ENCODE measurements at places on chromosomes 5 and 9.
A peak's percentile ranks its signal among the peaks of the same experiment; 100 is the strongest.

GRCh38 chr9:128823903-128824406 is 5.6 kb downstream of the SPOUT1 start:
- no peak for DNase-seq

DNA sequence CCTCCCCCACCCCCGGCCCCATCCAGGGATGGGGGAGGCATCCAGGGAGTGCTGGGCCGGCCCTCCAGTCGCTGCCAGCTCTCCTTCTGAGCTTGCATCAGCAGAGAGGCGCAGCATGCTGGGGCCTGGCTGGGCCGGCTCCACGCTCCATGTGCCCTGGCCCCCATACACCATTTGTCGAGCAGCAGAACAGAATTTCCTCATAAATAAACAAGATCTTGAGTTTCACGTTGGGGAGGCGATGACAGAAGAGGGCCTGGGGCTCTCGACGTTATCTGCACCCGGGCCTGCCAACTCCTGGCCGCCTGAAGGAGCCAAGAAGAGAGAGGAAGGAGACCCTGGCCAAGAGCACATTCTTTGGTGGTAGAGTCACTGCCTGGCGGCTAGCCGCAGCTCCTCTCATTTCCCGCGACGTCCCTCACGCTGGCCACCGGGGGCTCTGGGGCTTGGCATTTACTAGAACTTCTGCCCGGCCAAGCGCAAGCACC is 177.0 kb downstream of the FGF18 start:
- no peak for DNase-seq

GRCh38 chr5:169989365-169989764 is 9.1 kb upstream of the INSYN2B start:
- DNase-seq, result no peak

DNA sequence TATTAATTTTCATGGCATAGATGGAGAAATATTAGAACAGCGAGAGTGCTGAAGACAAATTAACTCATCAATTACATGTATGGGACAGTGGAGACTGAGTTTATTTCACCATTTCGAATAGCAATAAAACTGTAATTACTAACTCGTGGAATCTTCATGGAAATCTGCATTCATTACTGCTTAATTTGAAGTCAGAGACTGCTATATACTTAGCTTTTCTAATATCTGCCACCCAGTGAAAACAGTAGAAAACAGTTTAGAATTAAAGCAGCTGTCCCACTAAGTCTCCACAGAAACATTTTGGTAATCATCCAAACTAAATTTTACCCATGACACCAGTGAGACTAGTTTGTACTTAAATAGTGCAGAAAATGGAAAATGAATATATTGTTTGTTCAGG is 56.8 kb downstream of the IZUMO3 start:
- no peak for DNase-seq

DNA sequence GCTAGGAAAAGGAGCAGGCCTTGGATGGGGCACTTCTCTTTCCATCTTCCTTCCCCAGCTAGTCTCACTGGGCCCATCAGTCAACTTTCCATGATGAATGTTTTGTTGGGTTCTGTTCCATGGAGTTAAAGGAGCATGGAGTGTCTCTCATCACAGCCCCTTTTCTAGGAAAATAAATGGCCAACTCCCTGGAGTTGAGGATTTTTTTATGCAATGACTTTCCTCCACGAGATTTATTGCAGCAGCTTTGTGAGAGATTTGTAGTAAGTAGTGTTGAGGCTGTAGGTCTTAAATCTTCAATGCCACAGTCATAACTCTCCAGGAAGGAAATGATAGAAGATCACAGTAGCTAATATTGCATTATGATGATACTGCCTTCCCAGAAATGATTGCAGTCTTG is 45.6 kb upstream of the SLC44A1 start:
- no peak for DNase-seq

- DNase-seq, result no peak
These were observed 47.7 kb upstream of the FUBP3 start for GRCh38 chr9:130531670-130532069.

DNA sequence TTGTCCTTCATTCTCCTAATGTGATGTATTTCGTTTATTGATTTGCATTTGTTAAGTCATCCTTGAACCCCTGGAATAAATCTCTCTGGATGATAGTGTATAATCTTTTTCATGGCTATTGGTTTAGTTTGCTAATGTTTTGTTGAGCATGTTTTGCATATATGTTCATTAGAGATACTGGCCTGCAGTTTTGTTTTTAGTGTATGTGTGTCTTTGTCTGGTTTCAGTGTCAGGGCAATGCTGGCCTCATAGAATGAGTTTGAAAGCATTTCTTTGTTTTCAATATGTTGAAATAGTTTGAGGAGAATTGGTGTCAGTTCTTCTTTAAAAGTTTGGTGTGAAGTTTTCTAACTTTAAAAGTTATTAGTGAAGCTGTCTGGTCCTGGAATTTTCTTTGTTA is 149.6 kb upstream of the ATP10B start:
- no peak for DNase-seq

- DNase-seq, result no peak
These were observed 263.3 kb downstream of the TMEM167A start for GRCh38 chr5:82813861-82814260.

DNA sequence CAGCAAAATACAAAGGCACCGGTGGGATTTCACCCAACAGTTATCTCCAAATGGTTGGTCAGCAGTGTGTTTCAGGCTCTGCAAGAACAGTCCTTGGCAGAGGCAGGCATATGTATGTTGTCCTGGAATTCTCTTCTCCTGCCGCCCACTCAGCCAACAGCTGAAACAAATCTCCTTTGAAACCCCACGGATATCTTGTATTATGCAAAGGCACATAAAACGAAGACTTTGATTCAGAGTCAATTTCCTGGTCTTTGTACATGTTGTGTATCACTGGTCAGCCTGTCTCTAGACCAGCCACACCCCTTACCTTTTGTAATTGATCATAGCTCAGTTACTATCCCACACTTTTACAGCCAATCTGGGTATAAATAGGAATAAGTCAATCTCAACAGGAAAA is 29.2 kb downstream of the FREM1 start:
- no peak for DNase-seq

- no peak for DNase-seq
These were observed 27.9 kb downstream of the TRIO start for GRCh38 chr5:14171046-14171445.

DNA sequence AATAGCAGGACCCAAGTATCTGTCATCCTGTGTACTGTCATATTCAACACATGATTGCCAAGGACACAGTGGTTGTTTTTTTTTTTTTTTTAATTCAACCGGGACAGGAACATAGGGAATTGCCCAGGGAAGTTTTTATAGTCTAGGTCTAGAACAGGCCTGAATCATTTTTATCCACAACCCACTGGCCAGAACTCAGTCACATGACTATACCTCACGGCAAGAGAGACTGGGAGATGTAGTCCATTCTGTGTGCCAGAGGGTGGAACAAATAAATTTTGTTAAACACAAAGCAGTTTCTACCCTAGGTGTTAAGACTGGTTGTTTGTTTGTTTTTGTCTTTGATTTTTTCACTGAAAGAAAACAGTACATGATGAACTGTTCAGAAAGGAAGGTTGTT is 105.8 kb upstream of the SMARCA2 start:
- no peak for DNase-seq

DNA sequence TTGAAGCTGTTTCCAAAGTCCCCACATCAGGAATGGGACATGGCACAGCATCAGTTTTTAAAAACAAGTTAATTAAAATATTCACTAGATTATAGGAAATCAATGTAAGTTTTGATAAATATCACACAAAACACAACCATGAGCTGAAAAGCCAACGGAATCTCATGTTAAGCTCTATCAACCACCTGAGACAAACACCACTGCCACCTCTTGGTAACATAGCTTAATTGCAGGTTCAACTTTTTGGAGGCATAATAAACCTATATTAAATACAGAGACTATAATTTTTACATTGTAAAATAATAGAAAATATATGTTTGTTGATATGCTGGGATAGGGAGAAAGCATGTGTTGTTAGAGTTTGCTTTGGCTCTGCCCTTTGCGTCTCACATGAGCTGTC is 126.1 kb downstream of the SV2C start:
- DNase-seq, result no peak

DNA sequence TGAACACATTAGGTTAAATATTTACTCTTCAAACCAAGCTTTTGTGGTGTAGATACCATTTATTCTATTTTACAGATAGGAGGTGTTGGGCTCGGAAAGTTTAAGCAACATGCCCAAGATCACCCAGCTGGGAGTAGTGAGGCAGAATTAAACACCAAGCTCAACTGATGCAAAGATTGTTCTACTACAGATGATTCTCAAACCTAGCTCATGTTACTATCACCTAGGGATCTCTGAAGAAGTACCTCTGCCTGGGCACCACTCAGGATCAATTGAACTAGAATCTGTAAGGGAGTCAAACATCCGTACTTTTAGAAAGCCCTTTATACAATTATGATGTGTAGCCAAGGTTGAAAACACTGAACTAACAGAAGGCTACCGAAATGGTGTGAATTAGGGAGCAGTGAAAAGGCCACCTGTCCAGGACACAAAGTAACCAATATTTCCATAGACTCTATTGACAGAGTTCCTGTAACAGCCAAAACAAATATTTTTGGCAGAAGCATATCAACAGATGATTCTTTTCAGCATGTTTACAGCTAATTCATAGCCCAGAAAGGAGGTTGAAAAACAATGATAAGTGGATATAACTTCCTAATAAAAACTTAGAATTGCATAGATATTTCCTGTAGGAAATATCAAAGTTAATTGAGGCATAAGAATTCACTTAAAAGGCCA is 158.5 kb upstream of the PTGER4 start:
- DNase-seq, result no peak

GRCh38 chr5:151612689-151613427 is 21.7 kb upstream of the FAT2 start:
- DNase-seq, result no peak

- no peak for DNase-seq
These were observed 72.6 kb downstream of the ENTREP1 start for GRCh38 chr9:69397384-69398214.

GRCh38 chr5:113806250-113806649 is 292.8 kb downstream of the YTHDC2 start:
- no peak for DNase-seq

- DNase-seq, result no peak
These were observed 270.5 kb upstream of the CD180 start for GRCh38 chr5:67467110-67467509.

DNA sequence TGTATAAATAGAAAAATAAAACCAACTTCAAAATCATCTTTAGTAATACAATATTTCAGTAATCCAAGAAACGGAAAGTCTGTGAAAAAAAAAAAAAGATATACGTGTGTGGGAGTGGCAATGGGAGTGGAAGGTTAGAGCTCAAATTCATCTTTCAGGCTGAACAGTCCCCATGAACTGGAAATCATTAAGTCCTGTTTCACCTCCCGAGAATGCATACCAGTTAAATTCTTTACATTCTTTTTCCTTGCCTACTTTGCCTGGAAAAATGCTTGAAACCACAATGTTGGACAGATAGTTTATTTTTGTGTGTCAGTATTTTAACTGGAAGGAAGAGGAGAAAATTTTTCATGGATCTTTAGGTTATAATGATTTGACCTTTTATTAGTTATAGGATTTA is 166.8 kb downstream of the MUSK start:
- no peak for DNase-seq

- DNase-seq, result no peak
These were observed 272.9 kb downstream of the PDE4D start for GRCh38 chr5:59620535-59621212.

DNA sequence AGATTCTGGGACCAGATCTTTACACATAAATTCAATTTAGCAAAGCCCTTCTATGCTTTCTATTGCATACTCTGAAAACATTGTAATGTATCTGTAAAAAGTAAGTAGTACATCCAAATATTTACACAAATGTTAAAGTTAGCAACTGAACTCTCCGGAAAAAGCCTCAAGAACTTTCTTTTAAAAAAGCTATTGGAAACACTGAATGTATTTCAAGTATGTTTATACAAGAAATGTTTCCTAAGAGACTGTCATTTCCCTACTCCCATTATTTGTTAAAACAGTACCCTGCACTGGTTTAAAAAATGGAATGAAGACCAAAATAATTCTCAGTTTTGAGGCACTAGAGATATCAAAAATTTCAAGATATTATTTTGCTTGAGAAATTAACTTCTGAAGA is 44.8 kb upstream of the TRIM36 start:
- no peak for DNase-seq

GRCh38 chr9:27333241-27334052 is 36.5 kb upstream of the EQTN start:
- no peak for DNase-seq

DNA sequence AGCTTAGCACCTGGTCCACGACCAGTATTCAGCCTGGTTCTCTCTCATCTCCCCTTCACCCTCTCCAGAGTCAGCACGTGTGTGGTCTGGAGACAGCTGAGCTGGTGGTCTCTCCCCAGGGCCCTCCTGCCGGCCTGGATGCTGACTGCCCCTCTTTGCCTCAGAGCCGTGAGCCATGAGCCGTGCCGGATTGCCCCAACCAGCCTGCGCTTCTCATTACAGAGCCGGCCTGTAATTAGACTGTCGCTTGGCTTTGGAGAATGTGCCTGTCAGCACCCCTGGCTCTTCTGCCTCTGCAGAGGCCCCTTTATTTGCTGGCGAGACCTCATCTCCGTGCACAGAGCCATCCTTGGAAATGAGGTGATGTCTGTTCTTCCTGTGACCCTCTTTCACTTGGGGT is 118.7 kb upstream of the BOD1 start:
- no peak for DNase-seq

GRCh38 chr9:95626885-95627558 is 110.3 kb upstream of the PTCH1 start:
- DNase-seq, result no peak

GRCh38 chr5:139197710-139198669 is at the start of gene SIL1:
SIL1 (minus strand) TSS chr5:139198368; CDS start chr5:139127843, 70,525 bp downstream.
- peak; percentile 95 for DNase-seq

GRCh38 chr9:137380606-137381005 is 42.4 kb downstream of the EXD3 start:
- no peak for DNase-seq

DNA sequence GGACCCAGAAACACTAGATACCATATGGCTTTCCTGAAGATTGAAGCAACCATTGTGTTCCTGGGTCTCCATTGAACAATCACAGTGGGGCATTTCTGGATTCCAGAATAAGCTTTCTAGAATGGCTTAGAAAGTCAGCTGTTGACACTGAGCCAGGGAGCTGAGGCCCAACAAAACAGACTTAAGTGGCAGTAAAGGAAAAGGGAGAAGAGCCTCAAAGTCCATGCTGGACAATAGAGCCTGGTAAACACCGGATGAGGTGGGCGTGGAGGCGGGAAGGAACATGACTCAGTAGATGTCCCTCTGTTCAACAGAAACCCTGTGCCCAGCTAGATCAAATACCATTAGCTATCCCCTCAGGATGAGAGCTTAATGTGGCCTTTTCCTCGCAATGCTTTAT is 14.8 kb downstream of the SPARC start:
- no peak for DNase-seq

DNA sequence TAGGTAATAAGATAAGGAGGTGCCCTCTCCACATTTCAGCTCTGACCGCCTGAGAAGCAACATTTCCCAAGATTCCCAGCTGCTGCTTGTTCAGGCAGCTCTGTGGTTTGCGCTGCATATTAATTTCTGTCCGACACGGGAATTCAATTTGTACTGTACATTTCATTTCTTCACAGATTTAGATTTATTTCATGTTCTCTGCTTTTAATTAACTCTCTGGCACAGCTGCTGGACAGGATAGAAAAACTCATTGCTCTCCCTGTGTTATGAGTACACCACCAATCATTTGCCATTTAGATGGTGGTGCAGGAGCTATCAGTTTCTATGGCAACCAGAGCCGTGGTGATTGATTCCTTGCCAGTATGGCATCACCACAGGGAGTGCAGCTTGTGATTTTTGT is 558.5 kb downstream of the DMRTA1 start:
- no peak for DNase-seq
